ENCODE measurements at places on chromosomes 3 and 15.
A peak's percentile ranks its signal among the peaks of the same experiment; 100 is the strongest.

GRCh38 chr3:151620071-151620470 lies 113.7 kb upstream of the AADACL2 start:
- DNase-seq = no peak

GRCh38 chr3:97793420-97794019 lies 28.3 kb upstream of the CRYBG3 start:
- peak; percentile 52 for DNase-seq

GRCh38 chr3:43162230-43163084 lies 56.6 kb upstream of the POMGNT2 start:
- peak; percentile 40 for DNase-seq

- no peak for DNase-seq
Observed at GRCh38 chr3:98445949-98446406, 17.0 kb upstream of the OR5K1 start.

All from Jurkat, Clone E6-1 (cell line).